ENCODE measurements at places on chromosomes 16 and 17.

- DNase-seq: no peak
Measured at GRCh38 chr17:9336817-9337216, 238.8 kb downstream of the STX8 start.

GRCh38 chr16:11108466-11108805 is 147.6 kb downstream of the SOCS1 start:
- DNase-seq: no peak

DNA sequence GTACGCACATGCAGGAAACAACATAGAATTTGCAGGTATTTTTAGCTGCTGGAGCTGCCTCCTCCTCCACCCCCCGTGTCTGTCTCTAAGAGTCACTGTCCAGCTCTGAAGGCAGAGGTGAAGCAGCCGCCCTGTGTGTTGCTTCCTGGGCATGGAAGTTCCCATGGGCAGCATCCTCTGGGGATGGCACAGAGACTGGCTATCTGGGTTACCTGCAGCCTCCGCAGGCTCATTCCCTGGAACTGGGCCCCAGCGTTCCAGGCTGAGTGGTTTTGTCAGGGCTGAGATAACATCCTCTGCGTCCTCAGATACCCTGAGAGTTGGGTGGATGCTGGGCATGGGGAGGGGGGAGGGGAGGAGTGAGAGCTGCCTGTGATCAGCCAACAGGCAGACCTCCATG is 41.5 kb upstream of the MRTFB start:
- DNase-seq: no peak

GRCh38 chr17:62916684-62917571 is 49.1 kb upstream of the TANC2 start:
- DNase-seq: no peak

- DNase-seq: no peak
Measured at GRCh38 chr17:27585153-27585681, 45.8 kb upstream of the LGALS9 start.

- DNase-seq: no peak
Measured at GRCh38 chr16:84725481-84726078, 25.8 kb downstream of the USP10 start.

- DNase-seq: no peak
Measured at GRCh38 chr16:83936581-83937165, 16.4 kb upstream of the OSGIN1 start.
